ENCODE measurements at places on chromosomes 7 and 10.

GRCh38 chr7:69600710-69601519 lies 2.6 kb downstream of the AUTS2 start:
- DNase-seq = no peak

- DNase-seq = no peak
These were observed 624.5 kb downstream of the PARD3 start for GRCh38 chr10:34190580-34190979.

DNA sequence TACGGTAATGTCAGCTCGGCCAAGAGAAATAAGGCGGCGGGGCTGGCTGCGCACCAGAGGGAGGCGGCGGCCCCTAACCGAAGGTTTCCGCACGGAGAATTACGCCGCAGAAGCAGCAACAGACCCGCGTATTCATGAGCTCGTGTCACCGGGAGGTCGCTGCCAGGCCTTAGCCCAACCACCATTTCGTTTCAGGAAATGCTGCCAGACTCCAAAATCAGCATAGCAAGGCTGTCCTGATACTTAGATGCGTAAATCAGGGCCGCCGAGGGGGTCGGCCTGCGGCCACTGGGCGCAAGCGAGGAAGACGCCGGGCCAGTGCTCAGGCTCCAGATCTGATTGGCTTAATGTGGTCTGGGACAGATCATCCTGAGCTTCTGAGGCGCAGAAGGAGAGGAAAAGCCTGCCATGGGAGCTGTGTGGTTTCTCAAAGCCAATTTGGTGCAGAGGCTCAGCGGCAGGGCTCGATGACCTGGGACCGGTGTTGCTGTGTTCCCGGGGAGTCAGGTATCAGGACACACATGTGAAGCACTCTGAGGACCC lies 247.9 kb downstream of the BAMBI start:
- no peak for DNase-seq

GRCh38 chr10:106360870-106361269 lies 803.6 kb downstream of the SORCS1 start:
- DNase-seq = no peak

GRCh38 chr10:124447751-124448466 lies 1.9 kb downstream of the NKX1-2 start:
- DNase-seq = no peak

DNA sequence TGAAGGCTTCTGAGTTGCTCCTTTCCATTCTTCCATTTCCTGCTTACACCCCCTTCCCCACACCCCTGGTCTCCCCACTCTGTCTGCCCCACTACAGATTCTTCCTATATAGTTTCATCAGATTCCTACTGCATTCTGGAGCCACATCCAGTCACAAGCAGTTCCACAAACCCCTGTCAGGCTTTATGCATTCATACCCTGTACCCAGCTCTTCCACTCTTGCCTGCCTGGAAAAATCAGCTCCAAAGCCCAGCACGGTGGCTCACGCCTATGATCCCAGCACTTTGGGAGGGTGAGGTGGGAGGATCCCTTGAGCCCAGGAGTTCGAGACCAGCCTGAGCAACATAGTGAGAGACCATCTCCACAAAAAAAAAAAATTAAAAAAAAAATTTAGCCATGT lies 60.4 kb downstream of the C10orf67 start:
- no peak for DNase-seq

- DNase-seq = no peak
These were observed 26.1 kb downstream of the CDHR3 start for GRCh38 chr7:105989191-105989590.

- no peak for DNase-seq
These were observed 8.9 kb upstream of the RBP3 start for GRCh38 chr10:47339186-47339735.

- no peak for DNase-seq
These were observed 277.3 kb downstream of the CELF2 start for GRCh38 chr10:11294831-11295450.

DNA sequence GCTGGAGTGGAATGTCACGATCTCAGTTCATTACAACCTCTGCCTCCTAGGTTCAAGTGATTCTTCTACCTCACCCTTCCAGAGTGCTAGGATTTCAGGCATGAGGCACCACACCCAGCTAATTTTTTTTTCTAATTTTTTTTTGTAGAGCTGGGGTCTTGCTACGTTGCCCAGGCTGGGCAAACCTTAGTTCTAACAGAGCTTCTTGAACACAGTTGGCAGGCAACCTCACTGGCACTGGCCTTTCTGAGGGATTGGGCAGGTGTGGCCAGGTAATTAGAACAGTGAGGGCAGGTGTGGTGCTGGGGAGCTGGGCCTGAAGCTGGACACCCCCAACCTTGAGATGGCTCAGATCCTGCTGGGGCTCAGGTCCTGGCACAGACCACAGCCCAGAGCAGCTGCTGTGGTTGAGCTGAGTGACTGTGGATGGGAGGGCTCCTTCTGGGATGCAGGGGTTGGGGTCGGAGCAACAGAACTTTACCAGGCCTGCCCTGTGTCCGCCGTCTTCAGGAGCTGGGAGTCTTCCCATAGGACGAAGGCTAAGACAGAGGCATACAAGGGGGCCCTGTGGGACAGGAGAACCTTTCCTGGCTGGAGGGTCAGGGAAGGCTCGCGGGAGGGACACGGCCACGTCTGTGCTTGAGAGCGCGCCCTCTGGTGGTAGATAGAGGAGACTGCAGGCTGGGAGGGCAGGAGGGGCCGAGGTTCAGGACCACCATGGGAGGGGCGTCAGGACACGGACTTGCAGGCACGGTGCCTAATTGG lies 48.2 kb downstream of the COL26A1 start:
- DNase-seq = peak; percentile 0
